ENCODE measurements at places on chromosomes 4 and X.

DNA sequence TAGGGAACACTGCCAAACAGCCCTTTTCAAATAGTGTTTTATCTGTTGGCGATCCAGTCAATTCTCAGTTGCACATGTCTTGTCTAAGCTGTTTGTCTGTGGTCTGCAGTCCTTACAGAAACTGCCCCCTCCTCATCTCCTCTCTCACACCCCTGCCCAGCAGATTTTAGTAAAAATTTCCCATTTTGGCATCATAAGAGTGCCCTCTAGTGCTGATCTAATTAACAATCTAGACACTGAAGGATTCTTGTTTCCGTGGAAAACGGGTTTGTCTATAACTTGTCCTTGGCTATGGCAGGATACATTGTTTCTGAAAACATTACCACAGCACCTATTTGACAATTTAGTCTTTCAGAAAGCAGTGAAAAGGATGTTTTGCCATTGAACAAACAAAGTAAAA, 227.2 kb upstream of the MBNL3 start:
- no peak for DNase-seq

- no peak for DNase-seq
These were observed 218.6 kb downstream of the DCAF12L2 start for GRCh38 chrX:125947501-125947900.

GRCh38 chr4:11698846-11699590, 270.3 kb upstream of the HS3ST1 start:
- DNase-seq: no peak

- DNase-seq: no peak
These were observed 210.4 kb downstream of the PALLD start for GRCh38 chr4:168707205-168707604.

DNA sequence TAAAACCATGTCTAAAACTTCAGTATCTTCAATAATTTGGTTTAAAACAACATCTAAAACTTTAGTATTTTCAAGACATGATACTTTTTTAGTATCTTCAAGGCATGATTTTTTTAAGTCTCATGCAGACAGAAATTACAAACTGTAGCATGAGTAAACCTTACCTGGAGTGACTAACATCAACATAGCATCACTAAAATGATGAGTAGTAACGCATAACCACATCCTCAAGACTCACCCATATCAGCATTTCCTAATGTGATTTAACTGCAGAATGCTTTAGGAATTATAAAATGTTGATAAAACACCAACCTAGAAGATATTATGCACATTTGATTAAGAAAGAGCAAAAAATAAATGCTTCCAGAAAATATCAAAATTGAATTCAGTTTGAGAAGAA, 19.7 kb upstream of the EDNRA start:
- no peak for DNase-seq

- no peak for DNase-seq
These were observed 279.3 kb downstream of the INPP4B start for GRCh38 chr4:142566777-142567176.

Data from NCI-H510A treated with DMSO at 0.1 percent for 48 hours (cell line).